Stimulated activated CD4-positive, alpha-beta T cell treated with anti-CD3 and anti-CD28 coated beads, Interleukin-2, amount 100 ng/mL, for 24 hours (primary cell): ENCODE measurements at places on chromosomes 3 and 15.

- no peak for DNase-seq
These were observed 17.6 kb downstream of the FOXP1 start for GRCh38 chr3:71565976-71566375.

DNA sequence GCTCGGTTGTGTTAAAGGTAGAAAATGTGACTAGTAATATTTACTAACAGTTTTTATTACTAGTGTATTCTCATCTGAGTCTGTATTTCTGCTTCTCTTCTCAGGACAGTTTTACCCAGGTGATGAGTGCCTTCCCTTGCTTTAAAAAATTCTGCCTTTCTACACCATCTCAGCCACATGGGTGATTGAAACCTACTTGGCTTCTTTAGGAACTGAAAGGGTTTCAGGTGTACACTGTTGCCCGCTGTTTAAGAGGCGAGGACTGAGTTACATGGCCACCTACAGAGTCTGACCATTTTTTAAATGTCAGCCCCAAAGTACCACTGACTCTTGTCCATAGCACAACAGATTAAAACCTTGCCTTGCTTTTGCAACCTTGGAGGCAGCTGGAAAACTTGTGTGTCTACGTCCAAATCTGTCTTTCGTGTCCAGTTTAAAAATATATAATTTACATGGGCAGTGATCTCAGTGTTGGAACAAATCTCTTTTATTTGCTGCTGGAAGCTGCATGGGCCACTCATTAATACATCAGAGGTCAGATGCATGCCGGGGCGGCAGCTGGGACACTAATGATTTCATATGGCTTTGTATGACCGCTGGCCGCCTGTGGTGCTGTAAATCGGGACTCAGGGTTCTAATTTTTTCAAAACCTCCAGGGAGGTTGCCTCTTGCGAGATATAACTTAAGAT, 44.6 kb downstream of the TRIM71 start:
- no peak for DNase-seq

DNA sequence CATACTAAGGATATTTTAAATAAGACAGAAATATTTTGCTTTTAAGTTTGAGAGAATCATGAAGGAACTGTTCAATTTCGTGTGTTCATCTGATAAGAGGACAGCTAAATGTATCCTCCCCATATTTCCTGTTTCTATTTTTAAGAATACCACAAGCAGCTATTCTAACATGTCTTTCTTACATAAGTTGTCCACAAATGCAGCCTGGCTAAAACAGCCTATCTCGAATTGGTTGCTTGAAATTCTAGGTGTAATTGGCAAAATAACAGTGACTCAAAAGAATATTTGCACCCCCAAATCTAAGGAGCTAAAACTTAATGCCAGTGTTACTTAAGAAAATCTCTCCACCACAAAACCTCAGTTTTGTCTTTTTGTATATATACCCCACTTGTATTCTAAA, 35.0 kb downstream of the BTLA start:
- no peak for DNase-seq

- DNase-seq, result no peak
These were observed 222.1 kb upstream of the POU1F1 start for GRCh38 chr3:87498358-87499080.

GRCh38 chr3:141812084-141812483, 48.9 kb downstream of the GRK7 start:
- no peak for DNase-seq

- no peak for DNase-seq
These were observed 70.4 kb downstream of the ARPP21 start for GRCh38 chr3:35709691-35710090.

GRCh38 chr3:124295362-124295761, 303.4 kb upstream of the ROPN1 start:
- DNase-seq, result no peak

DNA sequence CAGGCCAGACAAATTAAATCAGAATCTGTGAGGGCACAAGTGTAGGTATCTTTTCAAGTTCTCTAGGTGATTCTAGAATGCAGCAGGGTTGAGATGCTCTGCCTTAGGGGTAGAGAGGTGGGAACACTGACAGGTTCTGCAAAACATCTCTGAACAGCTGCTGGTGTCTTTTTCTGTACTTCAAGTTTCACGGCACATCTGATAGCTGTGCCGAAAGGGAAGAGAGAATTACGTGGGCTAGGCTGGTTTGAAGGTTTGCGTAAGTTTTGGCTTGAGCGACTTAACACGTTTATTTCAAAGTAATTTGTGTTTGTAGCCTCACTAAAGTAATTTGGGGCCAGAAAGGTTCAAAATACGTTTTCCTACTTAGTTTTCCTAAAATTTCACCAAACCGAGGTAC, 22.5 kb downstream of the PXK start:
- DNase-seq, result no peak

- no peak for DNase-seq
These were observed 43.3 kb downstream of the RBMS3 start for GRCh38 chr3:29324180-29324651.

DNA sequence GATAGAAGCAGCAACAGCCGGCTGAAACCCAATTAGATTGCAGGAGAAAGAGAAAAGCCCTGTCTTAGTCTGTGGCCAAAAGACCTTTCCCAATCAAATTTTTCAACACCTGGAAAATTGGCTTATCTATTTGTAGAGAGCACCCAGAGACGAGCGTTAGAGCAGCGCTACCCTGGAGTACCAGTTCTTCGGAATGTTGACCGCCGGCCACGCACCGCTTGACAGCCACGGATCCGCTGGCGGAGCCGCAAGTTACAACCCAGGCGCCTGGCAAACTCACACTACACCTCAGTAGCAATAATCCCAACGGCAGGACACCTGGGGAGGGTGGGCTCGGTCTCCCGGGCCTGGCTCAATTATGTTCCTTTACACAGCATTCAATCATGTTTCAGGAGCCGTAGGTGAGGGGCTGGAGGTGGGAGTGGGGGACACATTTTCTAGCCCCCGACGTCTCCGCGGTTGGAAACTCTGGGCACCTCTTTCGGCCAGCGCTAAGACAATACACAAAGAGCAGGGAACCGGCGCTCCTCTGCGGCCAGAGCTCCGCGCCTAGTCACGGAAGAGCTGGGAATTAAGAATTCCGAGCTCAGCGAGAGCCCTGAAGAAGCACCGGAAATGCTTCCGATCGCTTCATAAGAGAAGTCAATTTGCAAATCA, 1.2 kb downstream of the MB21D2 start:
- DNase-seq, result no peak

GRCh38 chr15:89130201-89130600, 41.9 kb downstream of the ABHD2 start:
- no peak for DNase-seq

GRCh38 chr15:39936187-39936586, 2.3 kb downstream of the EIF2AK4 start:
- no peak for DNase-seq

DNA sequence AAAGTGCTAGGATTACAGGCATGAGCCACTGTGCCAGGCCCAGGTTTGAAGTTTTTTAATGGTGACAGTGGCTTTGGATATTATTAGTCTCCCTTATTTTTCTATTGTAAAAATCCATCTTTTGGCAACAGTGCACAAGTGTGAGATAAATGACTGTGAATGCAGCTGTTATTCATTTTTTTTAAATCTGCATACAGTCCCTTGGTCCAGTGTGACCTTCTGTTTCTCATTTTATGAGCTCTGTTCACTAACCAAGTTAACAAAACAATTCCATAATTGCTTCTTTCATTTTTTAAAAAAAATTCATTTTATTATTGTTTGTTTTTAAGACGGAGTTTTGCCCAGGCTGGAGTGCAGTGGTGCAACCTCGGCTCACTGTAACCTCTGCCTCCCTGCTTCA, 381.8 kb downstream of the NAALADL2 start:
- no peak for DNase-seq

- DNase-seq, result no peak
These were observed 79.0 kb downstream of the NR2F2 start for GRCh38 chr15:96409215-96410138.

GRCh38 chr3:125055913-125056745, at the start of gene HEG1:
Gene HEG1 (minus strand): TSS chr3:125055997. CDS start chr3:125055890, 107 bp downstream.
- DNase-seq, result peak; percentile 75

DNA sequence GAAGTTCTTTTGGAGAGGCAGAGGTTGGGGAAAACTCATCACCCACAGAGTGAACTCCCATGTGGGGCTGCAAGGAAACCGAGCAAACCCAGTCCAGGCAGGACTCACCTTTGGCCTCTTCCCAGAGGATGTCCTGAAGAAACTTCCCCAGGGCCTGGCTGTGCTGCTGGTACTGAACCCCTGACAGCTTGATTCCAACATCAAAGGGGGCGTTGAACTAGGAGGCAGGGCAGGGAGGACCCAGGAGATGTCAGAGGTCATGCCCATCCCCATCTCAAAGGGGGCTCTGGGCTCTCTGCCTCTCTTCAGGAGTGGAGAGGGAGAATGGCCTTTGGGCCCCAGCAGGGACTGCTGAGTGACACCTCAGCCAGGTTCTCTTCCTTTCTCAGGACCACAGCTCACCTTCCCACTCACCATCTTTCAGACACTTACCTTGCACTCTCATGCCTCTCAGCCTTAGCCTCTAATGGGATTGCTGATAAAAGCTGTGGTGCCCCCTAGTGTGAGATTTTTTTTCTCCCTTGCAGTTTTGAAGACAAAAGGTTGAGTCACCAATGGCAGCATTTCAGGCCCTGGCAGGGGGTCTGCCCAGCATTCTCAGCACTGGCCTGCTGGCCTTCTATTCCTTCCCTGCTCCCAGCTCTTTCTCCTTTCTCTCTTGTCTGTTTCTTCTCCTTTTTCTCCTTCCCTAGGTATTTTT, 6.0 kb downstream of the GHRL start:
- no peak for DNase-seq

DNA sequence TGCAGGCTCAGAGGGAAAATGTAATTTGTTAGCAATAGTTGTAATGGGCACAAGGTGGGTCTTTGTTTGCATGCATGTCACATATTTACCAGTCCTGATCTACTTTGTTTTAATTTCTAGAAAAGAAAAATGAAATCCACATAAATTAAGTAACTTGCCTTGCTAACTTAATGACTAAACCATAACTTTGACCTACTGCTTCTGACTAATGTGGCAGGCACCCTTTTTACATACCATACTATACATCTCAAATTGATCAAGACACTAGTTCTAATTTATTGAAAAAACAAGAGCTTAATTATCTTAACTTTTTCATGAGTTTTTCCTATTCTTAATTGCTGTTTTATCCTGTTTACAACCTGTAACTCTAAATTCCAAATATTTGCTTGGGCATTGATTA, 93.2 kb downstream of the ATP11B start:
- no peak for DNase-seq

DNA sequence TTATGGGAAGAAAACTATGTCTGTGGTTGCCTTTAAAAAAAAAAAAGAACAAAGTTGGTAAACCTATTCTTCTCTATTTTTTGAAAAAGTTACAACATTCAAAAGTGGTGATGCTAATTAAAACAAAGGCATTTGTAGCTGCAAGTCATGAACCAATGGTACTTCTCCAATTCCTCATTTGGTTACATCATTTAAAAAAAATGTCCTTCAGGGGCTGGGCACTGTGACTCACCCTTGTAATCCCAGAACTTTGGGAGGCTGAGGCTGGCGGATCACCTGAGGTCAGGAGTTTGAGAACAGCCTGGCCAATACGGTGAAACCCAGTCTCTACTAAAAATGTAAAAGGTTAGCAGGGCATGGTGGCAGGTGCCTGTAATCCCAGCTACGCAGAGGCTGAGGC, 574.6 kb downstream of the VGLL3 start:
- DNase-seq, result no peak

DNA sequence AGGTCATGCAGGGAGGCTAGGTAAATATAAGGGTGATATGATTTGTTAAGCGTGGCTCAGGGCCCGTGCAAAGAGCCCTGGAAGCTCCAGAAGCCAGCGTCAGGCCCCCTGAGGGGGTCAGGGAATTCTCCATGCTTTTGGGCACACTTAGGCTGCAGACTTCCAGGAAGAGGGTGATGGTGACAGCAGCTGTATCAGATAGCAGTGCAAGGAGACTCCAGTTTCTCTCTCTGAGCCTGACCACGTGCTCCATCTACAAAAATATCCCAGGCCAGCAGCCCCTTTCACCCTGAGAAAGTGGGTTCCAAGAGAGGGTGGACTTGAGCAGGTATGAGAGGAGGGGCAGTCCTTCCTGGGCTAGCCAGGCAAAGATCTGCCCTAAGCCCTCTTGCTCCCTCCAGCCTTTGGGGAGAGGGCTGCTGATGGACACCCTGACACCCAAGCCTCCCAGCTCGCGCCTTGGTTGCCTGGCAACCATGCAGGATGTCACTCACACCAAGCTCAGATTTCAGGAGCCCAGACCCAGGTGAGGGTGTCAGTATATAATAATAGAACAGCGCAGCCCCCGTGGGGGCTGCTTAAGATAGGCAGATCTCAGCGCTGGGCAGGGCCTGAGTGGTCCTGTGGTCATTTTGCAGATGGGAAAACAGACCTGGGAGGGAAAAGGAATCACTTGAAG, 35.8 kb downstream of the ATP2B2 start:
- no peak for DNase-seq

GRCh38 chr3:32237670-32238452, 619 bp upstream of the CMTM8 start:
- DNase-seq, result no peak

DNA sequence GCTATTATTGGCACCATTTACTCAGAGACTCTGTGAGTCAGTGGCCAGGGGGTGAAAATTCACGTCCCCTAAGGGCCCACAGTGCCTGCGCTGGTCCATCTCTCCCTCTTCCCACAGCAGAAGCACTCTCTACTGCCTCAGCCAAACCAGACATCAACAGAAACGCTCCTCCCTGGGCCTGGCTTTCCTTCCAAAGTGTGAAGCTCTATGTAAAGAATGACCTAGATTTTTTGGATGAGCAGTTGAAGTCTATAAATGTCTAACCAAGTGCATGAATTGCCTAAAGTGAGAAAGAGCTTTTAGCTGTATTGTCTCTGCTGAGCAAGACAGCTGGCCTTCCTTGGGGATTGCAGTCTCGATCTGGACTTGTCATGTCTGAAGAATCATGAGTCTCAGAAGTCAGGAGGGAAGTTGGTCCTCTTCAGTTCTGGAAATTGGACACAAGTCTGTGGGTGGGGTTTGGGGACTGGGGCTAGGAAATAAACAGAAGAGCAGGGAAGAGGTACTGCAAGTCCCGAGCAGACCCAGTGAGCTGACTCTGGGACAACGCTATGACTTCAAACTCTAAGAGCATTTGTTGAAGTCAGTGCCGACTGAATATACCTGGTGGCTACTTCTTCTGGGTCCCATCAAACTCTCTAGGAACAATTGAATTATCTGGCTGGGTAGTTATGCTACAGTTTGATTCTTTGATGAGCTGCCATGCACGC, 29.0 kb downstream of the RASGRP1 start:
- no peak for DNase-seq

DNA sequence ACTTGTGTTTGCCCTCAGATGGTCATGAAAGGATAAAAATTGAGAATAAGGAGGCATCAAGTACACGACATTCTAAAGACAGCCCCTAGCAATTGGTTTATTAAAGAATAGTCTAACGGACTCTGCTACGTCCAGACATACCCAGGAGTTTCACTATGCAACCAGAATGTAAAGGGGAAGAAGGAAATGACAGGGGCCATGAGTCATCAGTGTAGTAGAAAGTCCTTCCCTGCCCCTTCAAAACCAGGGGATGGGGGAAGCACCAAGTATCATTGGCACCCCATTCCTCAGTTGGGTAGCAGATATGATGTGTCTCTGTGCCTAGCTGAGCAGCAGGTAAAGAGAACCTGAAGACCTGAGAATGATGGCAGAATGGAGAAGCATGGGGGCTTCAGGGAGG, 367.4 kb downstream of the IL20RB start:
- DNase-seq, result no peak
